ENCODE measurements at places on chromosomes 11 and 22. TPM values are rescaled to one million over a fixed set of nuclear protein-coding genes. Genes with fewer than 3 reads are reported as not detected.

Gene MOGAT2
- total RNA-seq: not detected

Gene CRKL
- 40.7 TPM for total RNA-seq

Gene CD6
- not detected for total RNA-seq

Gene LIF
- 2.0 TPM for total RNA-seq

Gene CFAP300
- 0.47 TPM for total RNA-seq

Gene MPEG1
- not detected for total RNA-seq

Gene AHNAK
- 414 TPM for total RNA-seq

Gene MRGPRX3
- 0.09 TPM for total RNA-seq

Gene CLMP
- 11.6 TPM for total RNA-seq

Gene PRDM11
- total RNA-seq: 5.7 TPM

Gene C11orf16
- total RNA-seq: not detected

Gene SLC25A18
- total RNA-seq: not detected

Gene CARNS1
- 0.09 TPM for total RNA-seq

Gene MTA2
- 158 TPM for total RNA-seq

Gene GPR137
- 6.7 TPM for total RNA-seq

Gene RNH1
- 203 TPM for total RNA-seq

Gene INSC
- 1.2 TPM for total RNA-seq

Gene APOL5
- total RNA-seq: not detected

Gene ACTN3
- total RNA-seq: 0.09 TPM

Gene HMOX1
- 49.2 TPM for total RNA-seq

Gene HTR3A
- total RNA-seq: not detected

Gene APLNR
- total RNA-seq: under 0.01 TPM

Gene MUC15
- not detected for total RNA-seq

Gene CASP5
- 0.09 TPM for total RNA-seq

Gene TMEM191C
- total RNA-seq: 0.38 TPM

Gene KREMEN1
- total RNA-seq: 0.27 TPM

Gene SHANK2
- not detected for total RNA-seq

Gene OR4D5
- not detected for total RNA-seq

Data from endothelial cell of coronary artery (primary cell).